Stimulated activated CD4-positive, alpha-beta T cell treated with anti-CD3 and anti-CD28 coated beads, Interleukin-1b, Interleukin-23, amount 100 ng/mL, for 1 hour (primary cell): ENCODE measurements at places on chromosomes 16 and 17.

GRCh38 chr17:65220732-65221131, 83.6 kb downstream of the RGS9 start:
- DNase-seq = no peak

DNA sequence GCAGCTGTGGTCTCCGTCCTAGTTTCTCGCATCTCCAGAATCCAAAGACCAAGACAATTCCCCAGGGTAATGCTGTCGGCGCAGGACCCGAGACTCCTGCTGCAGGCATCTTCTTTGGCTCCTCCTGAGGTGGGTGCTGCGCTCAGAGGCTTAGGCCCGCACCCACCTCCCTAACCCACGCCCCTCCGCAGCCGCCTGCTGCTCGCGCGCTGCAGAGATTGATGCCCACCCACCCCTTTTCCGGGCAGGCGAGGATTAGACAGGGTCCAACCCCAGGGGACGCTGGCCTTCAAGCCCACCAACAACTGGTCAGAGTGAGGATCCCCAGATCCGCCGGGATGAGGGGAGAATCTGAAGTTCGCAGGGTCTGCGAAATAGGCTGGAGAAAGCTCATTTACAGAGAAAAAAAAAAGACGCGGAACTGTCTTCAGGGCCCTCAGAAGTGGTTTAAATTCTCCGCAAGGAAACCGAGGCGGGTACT, 27.9 kb downstream of the SLFN11 start:
- no peak for DNase-seq

GRCh38 chr17:60416368-60416925, 5.8 kb upstream of the CHCT1 start:
- no peak for DNase-seq

GRCh38 chr17:58560511-58560910, 46.1 kb upstream of the MTMR4 start:
- no peak for DNase-seq

DNA sequence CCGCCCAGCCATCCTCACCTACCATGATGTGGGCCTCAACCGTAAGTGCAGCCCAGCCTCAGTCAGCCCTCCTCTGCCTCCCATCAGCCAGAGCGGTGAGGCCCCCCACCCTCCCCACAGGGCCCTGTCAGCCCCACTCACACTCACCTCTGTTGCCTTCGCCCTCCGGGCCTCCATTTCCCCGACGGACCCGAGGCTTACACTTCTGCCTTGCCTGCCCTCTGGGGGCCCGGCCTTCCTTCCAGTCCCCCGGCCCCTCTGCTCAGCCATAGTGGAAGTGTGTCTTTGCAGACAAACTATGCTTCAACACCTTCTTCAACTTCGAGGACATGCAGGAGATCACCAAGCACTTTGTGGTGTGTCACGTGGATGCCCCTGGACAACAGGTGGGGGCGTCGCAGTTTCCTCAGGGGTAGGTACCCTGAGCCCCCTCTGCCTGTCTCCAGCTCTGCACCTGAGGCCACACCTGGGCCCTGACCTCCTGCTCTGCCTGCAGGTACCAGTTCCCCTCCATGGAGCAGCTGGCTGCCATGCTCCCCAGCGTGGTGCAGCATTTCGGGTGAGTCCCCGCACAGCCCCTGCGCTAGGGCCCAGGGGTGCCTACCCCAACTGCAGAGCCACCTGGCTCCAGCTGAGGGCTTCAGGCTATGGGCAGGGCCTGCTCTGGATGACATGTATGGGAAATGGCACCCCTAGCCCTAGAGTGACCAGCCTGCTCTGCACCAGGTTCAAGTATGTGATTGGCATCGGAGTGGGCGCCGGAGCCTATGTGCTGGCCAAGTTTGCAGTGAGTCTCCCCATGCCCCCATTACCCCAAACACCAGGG, 4.1 kb downstream of the NDRG4 start:
- DNase-seq = no peak

DNA sequence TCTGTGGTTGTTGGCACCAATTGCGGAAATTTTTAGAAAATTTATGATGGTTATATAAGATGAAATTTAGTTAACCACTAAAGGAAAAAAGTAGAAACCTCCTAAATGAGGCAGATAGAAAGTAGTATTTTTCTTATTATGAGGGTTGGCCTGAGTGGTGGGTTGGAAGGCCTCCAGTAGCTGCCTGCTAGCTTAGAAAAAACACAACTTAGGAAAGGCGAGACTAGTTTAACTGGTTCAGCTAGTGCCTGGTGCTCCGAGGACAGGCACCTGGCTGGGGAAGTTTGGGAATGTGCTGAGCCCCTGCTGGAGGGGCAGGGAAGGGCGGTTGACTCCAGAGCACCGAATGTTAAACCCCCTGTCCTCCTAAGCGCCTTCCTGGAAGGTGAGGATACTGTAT, 19.9 kb downstream of the LDHD start:
- DNase-seq = no peak
